ENCODE measurements at places on chromosomes 16 and 17.

GRCh38 chr16:87963400-87963799 is 12.2 kb downstream of the BANP start:
- DNase-seq = peak; percentile 45

GRCh38 chr17:46009681-46010596 is 10.9 kb downstream of the STH start:
- no peak for DNase-seq

DNA sequence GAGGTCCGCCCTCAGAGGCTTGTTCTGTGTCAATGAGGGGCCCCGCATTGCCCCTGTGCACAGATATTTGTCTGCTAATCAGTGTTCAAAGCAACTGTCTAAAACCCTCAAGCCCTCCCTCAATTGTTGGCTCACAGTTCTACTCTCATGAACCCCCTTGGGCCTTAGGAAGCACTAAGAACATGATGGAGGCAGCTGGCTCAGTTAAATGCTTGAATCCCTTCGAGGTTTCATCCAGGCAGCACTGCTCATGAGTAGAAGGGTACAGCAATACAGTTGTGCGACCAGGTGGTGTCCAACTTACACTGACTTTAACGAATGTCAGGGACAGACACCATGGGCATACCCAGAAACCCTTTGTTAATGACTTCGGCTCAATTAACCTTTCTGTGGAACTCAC is 89.2 kb upstream of the WSCD1 start:
- DNase-seq = no peak

DNA sequence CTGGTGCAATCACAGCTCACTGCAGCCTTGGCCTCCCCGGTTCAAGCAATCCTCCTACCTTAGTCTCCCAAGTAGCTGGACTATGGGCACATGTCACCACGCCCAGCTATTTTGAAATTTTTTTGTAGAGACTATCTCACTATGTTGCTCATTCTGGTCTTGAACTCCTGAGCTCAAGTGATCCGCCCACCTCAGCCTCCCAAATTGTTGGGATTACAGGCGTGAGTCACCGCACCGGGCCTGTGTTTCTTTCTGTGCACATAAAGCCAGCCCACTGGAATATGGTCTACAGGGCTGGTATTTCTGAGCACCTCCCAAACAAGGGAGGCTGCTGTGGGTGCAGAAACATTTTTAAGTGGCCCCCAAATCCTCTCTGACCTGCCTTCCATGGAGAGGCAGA is 8.4 kb downstream of the TMEM95 start:
- DNase-seq = no peak
